T-helper 1 cell (primary cell): ENCODE measurements at places on chromosomes 12 and 14.

DNA sequence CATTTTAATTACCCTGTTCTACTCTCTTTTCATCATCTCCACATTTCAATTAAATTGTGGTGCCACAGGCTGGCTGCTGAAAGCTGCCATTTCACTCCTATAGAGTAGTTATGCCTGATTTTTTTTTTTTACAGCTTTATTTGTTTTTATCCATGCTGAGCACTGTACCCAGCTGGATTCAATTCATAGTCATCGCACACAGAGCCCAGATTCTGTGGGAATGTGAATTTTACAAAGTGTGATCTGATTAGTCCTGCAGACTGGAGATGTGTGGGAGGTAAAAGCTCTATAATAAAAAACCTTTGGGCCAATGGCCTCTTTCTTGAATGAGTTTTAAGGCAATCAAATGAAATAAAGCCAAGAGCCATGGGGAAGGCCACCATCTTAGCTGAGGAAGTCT, 190.2 kb downstream of the ANO4 start:
- no peak for DNase-seq

DNA sequence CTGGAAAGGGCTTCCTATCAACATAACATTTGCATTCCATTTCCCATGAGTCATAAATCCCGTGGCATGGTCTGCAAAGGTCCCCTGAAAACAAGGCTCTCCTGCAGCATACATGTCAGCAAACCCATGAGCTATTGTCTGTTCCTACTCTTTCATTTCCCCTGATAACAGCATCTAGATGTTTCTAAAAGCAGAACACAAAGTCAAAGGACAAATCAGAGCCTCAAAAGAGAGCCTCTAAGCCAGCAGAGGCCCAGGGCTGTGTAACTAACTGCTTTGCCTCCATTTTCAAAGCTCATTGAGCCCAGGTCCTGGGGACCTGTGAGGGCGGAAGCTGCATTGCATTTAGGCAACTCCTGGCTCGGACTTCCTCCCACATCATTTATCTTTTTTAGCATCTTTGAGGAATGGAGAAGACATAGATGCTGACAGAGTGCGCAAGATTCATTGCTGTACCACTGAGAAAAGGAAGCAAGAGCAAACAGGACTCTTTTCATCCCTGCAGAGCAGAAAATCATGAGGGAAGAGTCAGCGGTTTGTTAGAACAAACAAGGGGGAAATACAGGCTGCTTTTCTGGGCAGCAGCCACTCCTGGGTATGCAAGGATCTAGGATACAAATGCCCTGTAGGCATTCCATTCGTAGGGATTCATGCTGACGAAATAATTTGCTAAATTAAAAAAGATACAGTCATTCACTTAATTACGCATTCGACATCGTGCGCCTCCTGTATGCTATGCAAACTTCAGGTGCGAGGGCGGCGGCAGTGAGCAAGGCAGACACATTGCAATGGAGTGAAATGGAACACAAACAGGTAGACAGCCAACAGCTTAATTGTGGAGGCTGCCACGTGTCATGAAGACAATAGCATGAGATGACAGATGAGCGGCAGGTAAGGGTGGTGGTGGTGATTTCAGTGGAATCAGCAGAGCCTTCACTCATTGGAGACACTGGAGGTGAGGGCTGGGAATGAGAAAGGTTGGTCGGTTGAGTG, 131.0 kb downstream of the TMEM132D start:
- no peak for DNase-seq

DNA sequence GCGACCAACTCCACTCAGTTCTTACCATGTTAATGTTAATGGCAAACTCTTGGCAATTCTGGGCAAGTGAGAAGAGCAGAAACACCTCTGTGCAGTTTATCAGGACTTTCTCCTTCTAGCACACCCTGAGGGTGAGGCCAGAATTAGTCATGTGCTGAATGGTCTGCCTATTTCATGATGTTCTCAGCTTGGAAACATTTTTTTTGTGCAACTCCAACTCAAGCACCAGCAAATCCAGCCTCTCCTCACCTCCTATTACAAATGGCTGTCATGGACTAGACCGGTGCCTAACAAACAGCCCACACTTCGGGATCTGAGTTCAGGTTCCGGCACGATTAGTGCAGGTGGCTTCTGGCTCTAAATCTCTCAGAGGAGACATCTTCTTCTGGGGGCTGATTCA, 246.0 kb downstream of the ZFP36L1 start:
- DNase-seq, result no peak

GRCh38 chr12:63792338-63792737, 12.6 kb downstream of the RXYLT1 start:
- no peak for DNase-seq

GRCh38 chr12:128755566-128755965, 68.2 kb downstream of the SLC15A4 start:
- DNase-seq, result no peak

- no peak for DNase-seq
These were observed 28.0 kb upstream of the GARIN6 start for GRCh38 chr12:99619389-99620158.

- DNase-seq, result no peak
These were observed 903 bp downstream of the PARPBP start for GRCh38 chr12:102120886-102121285.

GRCh38 chr12:108236366-108236765, 102.7 kb downstream of the CMKLR1 start:
- no peak for DNase-seq

GRCh38 chr12:122137229-122137628, 36.8 kb downstream of the IL31 start:
- DNase-seq, result no peak

DNA sequence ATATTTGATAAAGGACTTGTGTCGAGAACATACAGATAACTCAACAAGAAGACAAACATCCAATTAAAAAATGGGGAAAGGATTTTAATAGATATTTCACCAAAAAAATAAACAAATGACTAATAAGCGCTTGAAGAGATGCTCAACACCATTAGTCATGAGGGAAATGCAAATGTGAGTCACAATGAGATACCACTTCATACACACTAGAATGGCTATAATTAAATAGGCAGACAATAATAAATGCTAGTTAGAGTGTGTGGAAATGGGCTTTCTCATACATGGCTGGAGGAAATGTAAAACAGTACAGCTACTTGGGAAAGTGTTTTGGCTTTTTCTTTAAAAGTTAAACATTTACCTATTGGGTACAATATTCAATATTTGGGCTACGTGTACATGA, 34.8 kb downstream of the DLK1 start:
- no peak for DNase-seq

GRCh38 chr14:59912443-59912842, 7.5 kb upstream of the LRRC9 start:
- DNase-seq, result no peak

GRCh38 chr14:44448951-44449358, 58.1 kb downstream of the FSCB start:
- DNase-seq, result no peak

GRCh38 chr14:104746071-104746545, 6.8 kb upstream of the SIVA1 start:
- no peak for DNase-seq

DNA sequence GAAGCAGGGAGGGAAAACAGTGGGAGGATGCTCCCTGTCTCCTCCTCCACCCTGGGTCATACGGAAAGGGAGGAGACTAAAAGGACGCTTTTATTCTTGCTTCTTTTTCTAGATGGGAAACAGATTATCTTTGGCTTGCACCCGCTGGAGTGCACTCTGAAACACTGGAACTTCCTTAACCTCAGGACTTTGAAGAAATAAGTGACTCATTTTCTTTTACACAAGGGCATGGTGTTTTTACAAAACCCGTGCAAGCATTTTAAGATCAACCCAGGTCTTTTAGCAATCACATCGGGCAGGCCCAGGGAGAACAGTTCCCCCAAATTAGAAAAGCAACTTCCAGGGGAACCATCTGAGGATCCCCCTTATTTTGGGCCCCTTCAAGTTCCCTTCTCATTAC, 80.9 kb upstream of the TSPAN11 start:
- no peak for DNase-seq

DNA sequence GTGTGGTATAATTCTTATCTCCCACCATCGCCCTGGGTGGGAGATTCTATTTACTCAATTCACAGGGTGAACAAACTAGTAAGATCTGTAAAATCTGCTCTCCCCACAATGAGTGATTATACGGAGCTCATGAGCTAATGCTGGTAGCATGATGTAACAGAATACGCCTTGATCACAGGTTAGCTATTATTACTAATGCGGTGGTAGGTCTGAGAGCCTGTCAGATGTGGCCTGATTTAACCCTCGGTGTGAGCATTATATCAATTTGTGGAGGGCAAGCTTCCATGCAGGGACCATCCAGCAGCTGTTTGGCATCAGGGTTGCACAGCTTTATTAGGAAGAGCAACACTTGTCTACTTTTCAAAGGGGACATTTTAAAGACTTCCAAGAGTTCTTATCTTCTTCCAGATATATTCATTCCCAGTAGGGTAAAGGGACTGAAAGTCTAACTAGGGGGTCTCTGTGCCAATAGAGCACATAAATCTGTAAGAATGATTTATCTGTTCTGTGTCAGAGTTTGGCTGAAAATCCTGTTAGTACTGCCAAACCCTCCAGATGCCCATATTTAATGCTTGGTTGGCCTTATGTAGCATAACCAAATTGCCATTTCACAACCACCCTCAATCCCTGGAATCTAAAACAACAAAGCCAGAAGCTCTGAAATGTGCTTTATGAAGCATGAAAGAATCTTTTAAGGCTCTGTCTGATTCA, 18.7 kb downstream of the TSHR start:
- no peak for DNase-seq
